ENCODE measurements at places on chromosomes 16 and 17. TPM values are rescaled to one million over a fixed set of nuclear protein-coding genes. Genes with fewer than 3 reads are reported as not detected.

Gene KCNG4
- total RNA-seq, result not detected

Gene RFNG
- 33.2 TPM for total RNA-seq

Gene DUSP14
- 3.8 TPM for total RNA-seq

Gene MT1M
- not detected for total RNA-seq

Gene ABCC6
- 39.3 TPM for total RNA-seq

Gene HBA1
- not detected for total RNA-seq

Gene NRN1L
- total RNA-seq, result not detected

Gene HS3ST6
- 1.00 TPM for total RNA-seq

Gene DLX4
- not detected for total RNA-seq

Gene ANKS4B
- total RNA-seq, result 44.9 TPM

Gene C17orf113
- 3.7 TPM for total RNA-seq

Gene CACNA1H
- 17.0 TPM for total RNA-seq

Gene PSMD11
- total RNA-seq, result 238 TPM

GRCh38 chr17:42889809-42890208 is 10.8 kb upstream of the G6PC1 start:
- peaks cover 41% of the 10 kb centered on the region for H3K4me1 ChIP-seq
- H3K36me3 ChIP-seq, result no peaks in the 10 kb centered on the region
- DNase-seq, result no peak

DNA sequence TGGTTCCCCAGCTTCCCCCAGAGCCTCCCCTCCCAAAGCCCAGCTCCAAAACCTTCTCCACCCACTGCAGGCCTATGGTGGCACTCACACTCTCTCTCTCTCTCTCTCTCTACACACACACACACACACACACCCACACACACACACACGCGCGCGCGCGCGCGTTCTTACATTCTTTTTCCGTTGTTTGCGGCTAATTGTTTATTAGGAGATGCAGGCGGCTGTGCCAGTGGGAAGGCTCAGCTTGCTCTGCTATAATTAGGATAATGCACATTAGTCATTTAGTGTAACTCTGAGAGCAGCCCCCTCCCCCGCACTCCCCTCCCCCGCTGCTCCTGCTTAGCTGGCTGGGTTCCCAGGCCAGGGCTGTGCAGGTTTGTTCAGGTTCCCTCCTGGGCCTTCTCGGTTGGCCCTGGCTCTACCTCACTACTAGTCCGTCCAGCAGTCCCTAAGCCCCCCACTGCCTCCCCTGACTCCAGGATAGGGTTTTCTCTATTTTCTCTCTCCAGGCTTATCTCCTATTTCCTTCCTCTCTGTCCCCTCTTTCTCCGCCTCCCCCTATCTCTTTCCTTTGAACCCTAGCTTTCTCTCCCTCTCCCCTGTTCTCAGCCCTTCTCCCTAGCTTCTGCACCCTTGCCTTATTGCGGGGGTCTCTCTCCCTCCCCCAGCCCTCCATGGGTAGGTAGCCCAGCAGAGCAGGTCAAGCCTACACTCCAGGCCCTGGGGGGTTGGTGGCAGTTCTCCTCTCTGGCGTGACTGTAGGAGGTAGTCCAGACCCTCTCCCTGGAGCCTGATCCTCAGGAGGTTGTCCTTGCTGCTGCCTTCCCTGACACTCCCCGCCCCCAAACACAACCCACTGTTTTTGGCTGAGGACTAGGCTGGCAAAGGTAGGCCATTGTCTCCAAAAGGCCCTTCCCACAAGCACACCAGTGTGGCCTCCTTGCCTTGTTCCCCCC is 34.0 kb downstream of the TMEM132E start:
- peaks cover 40% of the 10 kb centered on the region for H3K27me3 ChIP-seq
- no peaks in the 10 kb centered on the region for H3K36me3 ChIP-seq
- H3K4me1 ChIP-seq, result no peaks in the 10 kb centered on the region
- no peak overlapping the region for H3K27ac ChIP-seq
- H3K4me3 ChIP-seq, result no peak overlapping the region

GRCh38 chr17:39150104-39150634 is 1.3 kb downstream of the PLXDC1 start:
- no peak for DNase-seq
- peaks cover 19% of the 10 kb centered on the region for H3K4me1 ChIP-seq
- H3K27me3 ChIP-seq, result peaks cover 28% of the 10 kb centered on the region

- no peak overlapping the region for H3K27ac ChIP-seq
- H3K4me1 ChIP-seq, result peaks cover 56% of the 10 kb centered on the region
- no peaks in the 10 kb centered on the region for H3K36me3 ChIP-seq
- no peaks in the 10 kb centered on the region for H3K27me3 ChIP-seq
- DNase-seq, result no peak
These were observed 13.8 kb downstream of the NDUFAF8 start for GRCh38 chr17:81252987-81253329.

- DNase-seq, result peak; percentile 11
- H3K4me3 ChIP-seq, result no peak overlapping the region
- H3K4me1 ChIP-seq, result peaks cover 14% of the 10 kb centered on the region
- H3K27me3 ChIP-seq, result no peaks in the 10 kb centered on the region
- peaks cover 47% of the 10 kb centered on the region for H3K36me3 ChIP-seq
These were observed 7.5 kb downstream of the UBE2Z start for GRCh38 chr17:48915459-48916282.

- no peaks in the 10 kb centered on the region for H3K36me3 ChIP-seq
- H3K4me3 ChIP-seq, result no peak overlapping the region
These were observed 19.9 kb upstream of the GPATCH8 start for GRCh38 chr17:44522883-44523671.

DNA sequence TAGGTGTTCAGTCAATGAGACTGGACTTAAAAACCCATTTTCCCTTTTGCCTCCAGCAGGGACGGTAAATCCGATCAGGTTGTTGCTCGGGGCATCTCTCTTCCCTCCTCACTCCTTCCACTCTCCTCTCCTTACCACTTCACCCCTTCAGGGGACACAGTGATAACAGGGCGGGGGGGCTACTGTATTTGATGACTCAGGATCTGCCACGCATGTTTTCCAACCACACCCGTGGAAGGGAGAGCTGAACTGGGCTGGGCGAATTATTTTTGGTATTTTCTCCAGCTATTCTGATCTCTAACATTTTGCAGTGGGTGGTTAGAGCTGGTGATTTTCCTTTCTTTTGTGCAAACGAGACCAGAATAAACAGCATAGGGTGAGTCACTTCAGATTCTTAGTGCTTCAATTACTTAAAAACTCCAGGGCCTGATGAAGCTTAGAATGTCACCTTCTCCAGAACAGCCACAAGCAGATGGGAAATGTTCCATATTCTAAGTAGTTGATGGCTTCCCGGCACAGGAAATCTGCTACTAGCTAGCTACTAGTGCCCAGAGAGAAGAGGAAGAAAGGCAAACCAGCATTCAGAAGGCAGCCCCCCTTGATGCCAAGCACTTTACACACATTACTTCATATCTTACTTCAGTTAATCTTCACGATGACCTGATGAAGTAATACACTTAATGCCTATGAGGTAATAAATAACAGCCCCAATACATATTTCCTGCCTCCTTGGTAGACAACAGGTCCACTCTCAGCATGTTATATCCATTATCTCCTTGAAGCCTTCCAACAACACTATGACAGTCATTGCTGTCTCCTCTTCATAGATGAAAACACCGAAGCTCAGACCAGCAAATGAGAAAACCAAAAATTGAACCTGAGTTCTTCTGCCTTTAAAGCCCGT is 74.1 kb downstream of the ASIC2 start:
- DNase-seq, result no peak
- H3K27ac ChIP-seq, result no peak overlapping the region
- no peaks in the 10 kb centered on the region for H3K4me1 ChIP-seq
- H3K36me3 ChIP-seq, result no peaks in the 10 kb centered on the region
- H3K27me3 ChIP-seq, result no peaks in the 10 kb centered on the region
- no peak overlapping the region for H3K4me3 ChIP-seq

DNA sequence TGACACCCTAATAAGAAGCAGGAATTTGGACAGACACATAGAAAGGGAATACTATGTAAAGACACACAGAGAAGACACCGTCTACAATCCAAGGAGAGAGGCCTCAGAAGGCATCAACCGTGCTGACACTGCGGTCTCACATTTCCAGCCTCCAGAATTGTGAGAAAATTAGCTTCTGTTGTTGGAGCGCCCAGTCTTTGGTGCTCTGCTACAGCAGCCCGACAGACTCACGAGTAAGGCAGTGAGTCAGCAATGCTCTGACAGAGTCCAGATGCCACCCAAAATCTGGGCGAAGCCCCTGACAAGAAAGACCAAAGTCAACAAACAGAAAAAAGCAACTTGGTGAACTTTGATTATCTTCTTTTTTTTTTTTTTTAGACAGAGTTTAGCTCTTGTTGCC is 32.5 kb upstream of the RAI1 start:
- no peaks in the 10 kb centered on the region for H3K36me3 ChIP-seq
- H3K27me3 ChIP-seq, result no peaks in the 10 kb centered on the region
- no peaks in the 10 kb centered on the region for H3K4me1 ChIP-seq

DNA sequence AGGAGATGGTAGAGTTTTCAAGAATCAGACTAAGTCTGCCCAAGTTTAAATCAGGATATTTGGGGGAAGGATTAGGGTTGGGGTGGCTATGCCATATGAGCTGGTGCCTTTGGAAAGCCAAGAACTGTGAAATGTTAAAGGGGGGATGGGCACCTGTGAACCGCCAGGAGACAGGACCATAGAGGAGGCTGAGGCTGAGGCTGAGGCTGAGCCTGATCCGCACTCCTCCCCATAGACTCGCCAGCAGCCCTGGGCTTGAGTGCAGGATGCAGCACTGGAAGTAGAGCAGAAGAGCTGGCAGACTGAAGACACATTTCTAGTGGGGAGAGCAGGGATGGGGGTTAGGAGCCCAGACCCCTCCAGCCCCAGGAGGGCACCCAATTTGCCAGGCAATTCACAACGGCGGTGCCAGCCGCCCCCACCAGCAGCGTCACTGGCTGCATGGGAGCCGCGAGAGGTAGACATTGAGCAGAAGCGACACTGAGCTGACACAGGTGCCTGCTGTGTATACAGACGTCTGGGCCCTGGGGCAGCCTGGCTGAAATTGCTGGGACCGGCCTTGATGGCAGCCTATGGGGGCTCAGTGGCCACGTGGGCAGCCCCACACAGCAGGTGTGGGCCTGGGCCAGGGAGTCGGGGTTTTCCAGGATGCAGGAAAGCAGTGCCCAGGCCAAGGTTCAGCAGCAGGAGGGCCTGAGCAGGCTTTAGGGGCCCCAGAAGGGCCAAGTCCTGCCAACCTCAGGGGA is 9.2 kb downstream of the PIMREG start:
- H3K27me3 ChIP-seq, result peaks cover 5% of the 10 kb centered on the region
- no peak overlapping the region for H3K27ac ChIP-seq
- H3K36me3 ChIP-seq, result no peaks in the 10 kb centered on the region

DNA sequence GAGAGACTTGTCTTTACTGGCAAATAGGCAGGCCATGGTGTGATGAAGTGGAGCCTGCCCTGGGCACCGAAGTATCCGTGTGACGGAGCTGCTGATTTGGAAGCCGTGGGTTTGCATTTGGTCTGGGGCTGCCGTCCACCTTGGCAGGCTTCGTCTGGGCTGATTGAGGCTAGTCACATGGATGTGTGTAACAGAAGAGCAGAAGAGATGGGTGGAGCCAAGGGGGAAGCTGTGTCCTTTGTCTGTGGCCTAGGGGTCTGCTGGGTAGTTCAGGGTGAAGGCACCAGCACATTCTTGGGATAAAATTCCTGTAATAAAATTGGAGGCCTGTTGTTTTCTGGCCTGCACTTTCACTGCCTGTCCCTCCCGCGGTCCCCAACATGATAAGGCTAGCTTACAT is 106.1 kb downstream of the AATF start:
- no peak overlapping the region for H3K4me3 ChIP-seq
- H3K27ac ChIP-seq, result no peak overlapping the region
- no peaks in the 10 kb centered on the region for H3K4me1 ChIP-seq
- H3K27me3 ChIP-seq, result no peaks in the 10 kb centered on the region

GRCh38 chr16:26070302-26071100 is 378.7 kb downstream of the HS3ST4 start:
- no peaks in the 10 kb centered on the region for H3K4me1 ChIP-seq
- no peaks in the 10 kb centered on the region for H3K36me3 ChIP-seq
- H3K27me3 ChIP-seq, result no peaks in the 10 kb centered on the region
- no peak for DNase-seq

DNA sequence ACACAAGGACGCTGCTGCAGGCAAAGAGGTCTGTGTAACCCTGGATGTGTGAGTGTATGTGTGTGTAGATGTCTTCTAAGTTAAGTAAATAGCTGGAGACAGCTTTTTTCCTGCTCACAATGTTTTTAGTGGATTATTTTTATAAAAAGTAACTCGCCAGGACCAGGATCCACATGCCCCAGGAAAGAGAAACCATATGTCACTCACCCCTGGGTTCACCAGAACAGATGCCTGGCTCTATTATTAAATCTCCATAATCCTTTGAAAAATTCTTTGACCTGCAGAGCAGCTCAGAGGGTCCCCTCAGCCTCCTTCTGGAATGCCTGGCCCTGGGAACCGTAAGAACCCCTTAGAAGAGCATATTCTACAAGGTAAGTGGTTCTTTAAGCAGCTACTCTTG is 18.0 kb downstream of the ABCC12 start:
- no peak for DNase-seq
- no peaks in the 10 kb centered on the region for H3K27me3 ChIP-seq
- H3K36me3 ChIP-seq, result no peaks in the 10 kb centered on the region
- no peak overlapping the region for H3K4me3 ChIP-seq
- no peaks in the 10 kb centered on the region for H3K4me1 ChIP-seq

GRCh38 chr17:71572343-71572742 is 548.5 kb upstream of the SOX9 start:
- H3K27me3 ChIP-seq, result no peaks in the 10 kb centered on the region
- no peak overlapping the region for H3K4me3 ChIP-seq
- H3K36me3 ChIP-seq, result no peaks in the 10 kb centered on the region
- DNase-seq, result no peak

All from transverse colon (tissue), 4 donors.